ENCODE measurements at places on chromosomes 2 and 18.

GRCh38 chr2:19947184-19947940 is 42.5 kb downstream of the WDR35 start:
- no peak for DNase-seq

DNA sequence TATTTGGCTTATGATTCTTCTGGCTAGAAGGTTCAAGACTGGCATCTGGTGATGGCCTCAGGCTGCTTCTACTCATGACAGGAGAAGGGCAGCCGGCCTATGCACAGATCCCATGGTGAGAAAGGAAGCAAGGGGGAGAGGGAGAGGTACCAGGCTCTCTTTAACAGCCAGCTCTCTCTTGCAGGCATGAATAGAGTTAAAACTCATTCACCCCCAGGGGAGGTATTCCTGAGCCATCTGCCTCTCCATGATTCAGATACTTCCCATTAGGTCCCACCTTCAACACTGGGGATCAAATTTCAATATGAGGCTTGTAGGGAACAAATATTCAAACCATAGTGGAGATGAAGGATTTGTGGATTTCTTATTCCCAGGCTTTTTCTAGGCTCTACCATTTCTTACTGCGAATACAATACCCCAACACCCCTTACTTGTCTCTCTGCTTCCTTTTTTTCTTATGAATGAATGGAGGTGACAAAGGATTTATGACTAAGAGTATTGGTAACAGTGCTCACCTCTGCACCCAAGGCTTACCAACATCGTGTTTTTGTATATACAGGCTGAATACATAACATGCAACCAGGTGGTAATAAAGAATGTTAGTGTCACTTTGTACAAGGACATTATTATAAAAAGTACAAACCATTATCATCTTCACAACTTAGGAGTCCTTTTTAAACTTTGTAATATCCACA is 454.6 kb upstream of the TRIB2 start:
- DNase-seq, result no peak

DNA sequence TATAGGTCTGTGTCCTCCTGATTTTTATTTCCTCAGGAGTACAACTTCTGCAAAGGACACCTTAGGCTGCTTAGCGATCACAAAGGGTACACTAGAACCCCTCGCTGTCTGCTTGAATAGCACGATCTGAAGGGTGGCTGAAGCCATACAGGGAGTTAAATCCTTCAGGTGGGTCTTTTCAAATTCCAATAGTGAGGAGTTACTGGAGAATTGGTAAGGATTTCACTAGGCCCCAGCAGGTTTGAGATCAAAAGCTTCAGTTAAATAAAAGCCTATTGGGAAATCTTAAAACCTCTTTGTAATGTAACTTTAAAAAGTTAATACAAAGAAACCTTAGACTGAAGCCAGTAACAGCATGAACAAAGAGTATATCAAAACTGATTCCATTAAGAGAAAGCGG is 613.1 kb downstream of the ZEB2 start:
- DNase-seq, result no peak

- DNase-seq, result no peak
These were observed 23.6 kb upstream of the VWA3B start for GRCh38 chr2:98063291-98063854.

- DNase-seq, result no peak
These were observed 12.4 kb upstream of the EML4 start for GRCh38 chr2:42156721-42157120.
